SIG-M5 (cell line): ENCODE measurements at places on chromosomes 4 and X.

DNA sequence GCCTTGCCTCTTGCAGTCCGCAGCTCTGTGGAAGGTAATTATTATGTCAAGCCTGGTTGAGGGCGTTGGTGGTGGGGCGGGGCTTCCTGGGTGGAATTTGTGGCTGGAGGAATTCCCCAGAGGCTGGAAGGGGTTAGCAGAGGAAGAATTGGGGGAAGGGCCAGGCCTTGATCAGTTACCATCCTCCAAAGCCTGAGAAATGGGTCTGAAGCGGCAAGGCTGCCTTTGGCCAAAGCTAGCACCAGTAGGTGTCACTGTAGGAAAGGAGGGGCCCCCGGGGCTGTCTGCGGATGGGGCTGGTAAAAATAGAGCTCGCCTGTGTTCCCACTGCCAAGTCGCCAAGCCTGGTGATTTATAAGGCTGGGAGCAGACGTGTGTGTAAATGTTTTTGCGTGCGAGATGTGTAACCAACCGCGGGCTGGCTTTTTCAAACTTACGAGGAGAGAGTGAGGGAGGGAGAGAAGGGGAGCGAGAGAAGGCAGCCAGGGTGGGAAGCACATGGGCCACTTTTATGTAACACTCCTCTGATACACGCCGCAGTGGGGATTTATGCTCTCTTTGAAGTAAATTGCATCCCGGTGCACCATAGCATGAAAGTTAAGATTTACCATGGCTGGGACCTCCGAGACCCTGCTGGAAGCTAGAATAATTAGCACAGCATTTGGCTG lies 367.0 kb downstream of the BCOR start:
- no peak for DNase-seq

GRCh38 chrX:24151513-24151912 lies 2.0 kb downstream of the ZFX start:
- no peak for DNase-seq

DNA sequence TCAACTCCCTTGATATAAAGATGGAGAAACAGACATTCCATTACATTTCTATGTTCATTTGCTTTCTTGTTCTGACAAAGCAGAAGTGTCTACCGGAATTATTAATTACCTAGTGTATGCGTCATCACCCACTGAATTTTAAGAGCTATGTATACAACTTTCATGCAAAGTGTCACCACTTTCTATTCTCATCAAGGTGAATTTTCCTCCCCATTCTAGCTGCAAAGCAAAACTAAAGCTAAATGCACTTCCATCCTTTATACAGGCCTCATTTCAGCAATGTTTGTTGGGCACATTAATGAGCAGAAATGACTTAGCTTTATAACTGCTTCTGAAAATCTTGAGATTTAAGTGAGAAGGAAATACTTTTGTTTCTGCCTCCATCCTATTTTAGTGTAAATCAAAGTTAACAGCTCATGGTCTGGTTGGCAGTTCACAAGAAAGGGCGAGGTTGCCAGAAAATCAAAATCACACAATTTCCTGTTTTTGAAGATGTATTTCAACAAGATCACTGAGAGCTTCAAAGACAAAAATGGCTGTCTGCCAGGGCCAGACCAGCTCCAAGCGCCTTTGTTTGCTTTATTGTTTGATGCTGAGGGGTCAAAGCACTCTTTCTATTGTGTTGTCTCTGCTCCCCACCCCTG lies 7.2 kb upstream of the FAM9C start:
- no peak for DNase-seq

DNA sequence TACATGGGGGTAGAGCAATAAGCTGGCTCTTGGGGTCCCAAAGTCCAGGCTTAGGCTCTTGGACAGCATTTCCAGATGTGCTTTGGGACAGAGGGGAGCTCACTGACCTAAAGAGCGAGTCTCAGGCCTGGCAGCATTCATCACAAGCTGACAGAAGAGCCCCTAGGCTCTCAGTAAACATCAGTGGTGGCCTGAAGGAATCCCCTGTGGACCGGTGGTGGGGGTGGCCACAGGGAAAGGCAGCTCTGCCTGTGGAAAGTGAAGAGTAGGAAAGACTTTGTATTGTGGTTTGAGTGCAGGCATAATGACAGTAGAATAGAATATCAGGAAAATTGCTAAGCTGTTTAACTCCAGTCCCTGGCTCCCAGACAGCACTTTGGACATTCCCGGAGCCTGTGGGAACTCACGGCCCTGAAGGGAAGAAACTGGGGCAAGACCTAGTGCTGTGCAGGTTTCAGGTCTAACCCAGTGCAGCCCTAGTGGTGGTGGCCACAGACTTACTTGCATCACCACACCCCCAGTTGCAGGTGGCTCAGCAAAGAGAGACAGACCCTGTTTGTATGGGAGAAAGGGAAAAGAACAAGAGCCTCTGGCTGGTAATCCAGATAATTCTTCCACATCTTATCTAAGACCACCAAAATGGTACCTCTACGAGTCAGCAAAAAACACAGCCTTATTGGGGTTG lies 141.9 kb downstream of the MAB21L2 start:
- DNase-seq = no peak

DNA sequence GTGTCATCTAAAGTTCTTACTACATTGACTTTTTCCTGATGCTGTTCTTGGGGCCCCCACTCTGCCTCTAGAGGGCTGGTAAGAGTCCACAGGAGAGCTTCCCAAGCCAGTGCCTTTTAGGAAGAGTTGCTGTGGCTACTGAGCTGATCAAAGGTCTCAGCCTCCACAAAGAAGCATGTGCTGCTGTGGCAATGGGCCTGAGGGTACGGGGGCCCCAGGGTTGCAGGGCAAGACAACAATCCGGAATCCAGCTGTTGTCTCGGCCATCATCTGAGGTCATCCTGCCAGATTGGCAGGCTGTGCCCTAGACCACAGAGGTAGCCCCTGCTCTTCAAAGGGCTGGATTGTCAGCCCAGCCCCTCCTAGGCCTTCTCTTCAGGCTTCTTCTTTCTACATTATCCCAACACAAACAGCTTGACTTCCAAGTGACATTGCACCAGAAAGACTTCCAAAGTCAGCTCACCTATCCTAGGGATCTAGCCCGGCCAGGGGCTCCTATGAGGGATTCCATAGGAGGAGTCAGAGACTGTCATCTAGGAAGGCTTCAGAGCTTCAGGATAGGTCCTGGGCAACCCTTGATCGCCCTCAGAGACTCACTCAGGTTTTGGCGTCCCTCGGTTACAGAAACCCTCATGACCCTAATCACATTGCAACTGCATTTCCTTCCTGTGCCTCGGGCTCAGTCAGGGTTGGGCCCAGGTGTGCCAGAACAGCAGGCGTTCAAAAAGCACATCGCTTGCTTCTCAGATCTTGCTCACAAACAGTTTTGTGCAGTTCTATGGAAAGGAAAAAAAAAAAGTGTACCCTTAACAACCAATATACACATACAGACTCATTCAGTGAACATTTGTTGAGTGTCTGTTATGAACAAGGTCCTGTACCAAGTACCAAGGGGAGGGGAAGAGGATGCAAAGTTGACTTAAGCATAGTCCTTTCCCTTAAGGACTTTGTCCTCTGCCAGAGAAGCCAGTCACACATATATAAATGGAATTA lies 27.8 kb downstream of the SLC25A5 start:
- DNase-seq = no peak

DNA sequence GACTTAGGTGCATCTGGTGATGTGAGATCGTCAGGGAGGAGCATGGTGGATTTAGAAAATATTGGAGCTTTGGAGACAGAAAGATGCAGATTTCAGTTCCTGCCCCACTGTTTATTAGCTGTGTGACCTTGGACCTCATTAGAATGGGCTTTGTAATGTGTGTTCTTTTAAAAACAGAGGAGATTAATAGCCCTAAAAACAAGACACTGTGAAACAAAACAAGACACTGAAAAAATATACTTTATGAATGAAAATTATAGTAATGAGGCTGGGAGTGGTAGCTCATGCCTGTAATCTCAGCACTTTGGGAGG lies 79.5 kb downstream of the EVC start:
- DNase-seq = no peak

- DNase-seq = no peak
These were observed 22.6 kb downstream of the SPCS3 start for GRCh38 chr4:176342384-176342783.

GRCh38 chrX:81120258-81120935 lies 81.3 kb downstream of the HMGN5 start:
- peak; percentile 0 for DNase-seq

GRCh38 chr4:145071560-145071959 lies 26.4 kb downstream of the ANAPC10 start:
- DNase-seq = no peak

GRCh38 chr4:6320663-6321062 lies 51.0 kb downstream of the WFS1 start:
- DNase-seq = no peak

DNA sequence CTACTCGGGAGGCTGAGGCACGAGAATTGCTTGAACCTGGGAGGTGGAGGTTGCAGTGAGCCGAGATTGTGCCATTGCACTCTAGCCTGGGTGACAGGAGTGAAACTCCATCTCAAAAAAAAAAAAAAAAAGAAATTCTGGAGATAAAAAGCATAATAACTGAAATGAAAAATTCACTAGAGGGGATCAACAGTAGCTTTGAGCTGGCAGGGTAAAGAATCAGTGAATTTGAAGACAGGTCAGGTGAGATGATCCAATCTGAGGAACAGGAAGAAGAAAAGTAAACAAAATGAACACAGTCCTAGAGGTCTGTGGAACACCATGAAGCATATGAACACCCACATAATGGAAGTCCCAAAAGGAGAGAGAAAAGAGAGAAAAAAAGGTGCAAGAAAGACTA lies 15.0 kb downstream of the TIMP1 start:
- no peak for DNase-seq

GRCh38 chr4:182560358-182560757 lies 317.2 kb downstream of the TENM3 start:
- no peak for DNase-seq

DNA sequence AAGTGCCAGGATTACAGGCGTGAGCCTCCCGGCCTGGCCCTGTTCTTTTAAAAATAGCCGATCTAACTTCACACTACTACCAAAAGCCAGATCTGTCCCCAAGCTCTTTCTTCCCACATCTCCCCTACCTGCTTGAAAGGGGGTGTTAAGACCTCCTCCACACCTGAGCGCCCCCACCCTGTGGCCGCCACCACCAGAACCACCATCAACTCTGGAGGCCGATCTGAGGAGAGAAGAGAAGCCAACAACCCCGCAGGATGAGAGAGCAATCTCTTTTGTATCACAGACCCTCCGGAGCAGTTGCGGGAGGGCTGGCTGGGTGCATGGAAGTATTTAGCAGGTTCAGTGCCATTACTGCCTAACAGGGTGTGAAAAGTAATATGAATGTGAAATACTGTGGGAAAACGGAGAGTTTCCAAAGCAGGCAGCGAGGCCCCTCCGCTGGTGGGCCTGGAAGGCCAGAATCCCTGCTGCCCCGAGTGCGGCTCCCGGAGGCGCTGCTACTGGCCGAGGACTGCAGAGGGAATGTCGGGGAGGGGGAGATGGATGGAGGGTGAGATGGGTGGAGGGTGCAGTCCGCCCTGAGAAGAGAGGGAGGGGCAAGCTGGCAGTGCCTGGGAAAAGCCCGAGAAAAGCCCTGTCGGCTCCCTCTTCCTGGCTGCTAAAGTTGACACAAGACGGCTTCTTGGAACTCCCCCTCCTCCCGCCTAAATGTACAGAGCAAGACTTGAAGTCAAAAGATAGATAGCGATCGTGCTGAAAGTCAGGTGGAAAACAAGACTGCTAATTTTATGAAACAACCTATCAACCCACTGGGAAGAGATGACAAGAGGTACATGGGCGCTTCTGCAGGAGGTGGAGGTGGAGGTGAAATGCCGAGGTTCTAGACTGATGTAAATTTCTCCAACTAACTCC lies 22.3 kb downstream of the HAND2 start:
- DNase-seq = no peak

DNA sequence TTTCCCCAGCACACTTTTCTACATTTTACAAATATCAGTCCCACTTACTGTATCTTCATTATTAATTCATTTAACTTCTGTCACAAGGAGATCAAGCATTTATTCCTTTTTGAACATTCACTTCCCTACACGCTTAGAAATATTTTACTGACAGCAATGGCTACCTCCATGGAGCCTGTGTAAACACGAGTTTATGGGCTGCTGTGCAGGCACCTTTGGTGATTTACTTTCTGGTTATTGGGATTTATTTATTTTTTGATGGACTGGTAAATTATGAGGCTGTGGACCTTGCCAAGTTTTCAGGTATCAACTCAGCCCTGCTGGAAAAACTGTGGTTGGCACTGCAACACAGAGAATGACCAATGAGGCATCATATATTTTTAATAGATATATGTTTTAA lies 45.4 kb upstream of the PAQR3 start:
- no peak for DNase-seq

GRCh38 chr4:59570860-59571476 lies 1629.2 kb upstream of the ADGRL3 start:
- DNase-seq = no peak

GRCh38 chrX:46758163-46758955 lies 559 bp downstream of the SLC9A7 start:
- DNase-seq = no peak

DNA sequence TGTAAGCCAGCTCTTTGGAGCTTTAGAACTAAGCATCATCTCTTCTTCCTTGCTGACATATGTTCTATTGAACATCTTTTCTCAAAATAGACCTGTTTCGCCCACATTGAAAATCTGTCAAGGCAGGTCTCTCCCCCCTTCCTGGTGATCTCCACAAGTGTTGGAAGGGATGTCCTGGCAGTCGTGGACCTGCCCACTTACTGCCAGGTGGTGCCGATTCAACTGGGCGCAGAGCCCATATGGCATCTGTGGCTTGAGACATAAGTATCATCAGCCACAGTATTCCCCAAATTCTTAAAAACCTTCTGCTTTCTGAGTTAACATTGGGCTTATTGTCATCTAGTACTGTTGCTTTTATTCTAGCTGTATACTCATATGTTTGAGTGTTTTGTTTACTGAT lies 969.3 kb upstream of the FTHL17 start:
- no peak for DNase-seq

DNA sequence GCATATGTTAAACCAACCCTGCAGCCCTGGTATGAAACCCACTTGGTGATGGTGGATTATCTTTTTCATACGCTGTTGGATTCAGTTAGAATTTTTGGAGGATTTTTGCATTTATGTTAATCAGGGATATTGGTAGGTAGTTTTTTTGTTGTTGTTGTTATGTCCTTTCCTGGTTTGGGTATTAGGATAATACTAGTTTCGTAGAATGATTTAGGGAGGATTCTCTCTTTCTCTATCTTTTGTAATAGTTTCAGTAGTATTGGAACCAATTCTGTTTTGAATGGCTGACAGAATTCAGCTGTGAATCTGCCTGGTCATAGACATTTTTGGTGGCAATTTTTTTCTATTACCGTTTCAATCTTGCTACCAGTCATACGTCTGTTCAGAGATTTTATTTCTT lies 305.4 kb downstream of the IDS start:
- no peak for DNase-seq

DNA sequence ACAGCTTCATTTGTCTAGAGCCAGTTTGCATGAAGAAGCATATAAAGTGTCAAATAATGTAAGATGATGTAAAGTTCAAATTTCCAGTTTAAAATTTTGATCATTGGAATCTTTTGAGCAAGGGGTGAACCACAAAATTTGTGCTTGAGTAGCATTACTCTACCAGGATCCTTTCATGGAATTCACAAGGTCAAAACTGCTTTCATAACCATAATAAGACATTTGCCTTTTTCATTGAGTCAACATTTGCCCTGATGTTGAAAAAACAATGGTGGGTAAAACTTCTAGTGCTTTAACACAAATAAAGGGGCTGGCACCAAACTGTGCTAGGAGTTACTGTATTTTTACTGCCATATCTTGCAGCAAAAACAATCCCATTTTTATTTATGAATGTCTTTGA lies 142.2 kb downstream of the GLRA3 start:
- no peak for DNase-seq
